Stimulated activated CD8-positive, alpha-beta memory T cell treated with anti-CD3 and anti-CD28 coated beads, Interleukin-7, amount 100 ng/mL, for 1 hour (primary cell): ENCODE measurements at places on chromosomes 2 and 18.

DNA sequence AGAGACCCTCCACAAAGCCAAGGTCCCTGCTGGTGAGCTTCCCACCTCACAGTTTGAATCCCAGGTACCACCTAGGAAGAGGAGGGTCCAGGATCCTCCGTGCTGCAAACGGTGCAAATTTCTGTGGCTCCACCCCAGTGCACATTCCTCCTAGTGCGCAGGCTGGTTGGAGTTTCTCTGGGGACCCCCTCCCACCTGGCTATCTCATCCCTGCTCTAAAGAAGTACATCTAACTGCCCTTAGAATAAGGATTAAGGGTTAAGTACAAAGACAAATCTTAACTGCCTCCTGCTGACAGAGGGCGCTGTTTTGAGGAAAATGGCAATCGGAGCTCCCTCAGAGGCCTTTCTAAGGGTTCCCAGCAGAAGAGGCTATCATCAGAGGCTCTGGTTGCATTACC lies 109.6 kb upstream of the FSIP2 start:
- no peak for DNase-seq

GRCh38 chr2:230811508-230811907 lies 53.2 kb upstream of the ITM2C start:
- no peak for DNase-seq

- DNase-seq: no peak
These were observed 1.3 kb downstream of the LRRTM1 start for GRCh38 chr2:80303006-80303908.

- no peak for DNase-seq
These were observed 122.3 kb upstream of the KYNU start for GRCh38 chr2:142755191-142755590.

GRCh38 chr2:207328944-207329386 lies 163.2 kb upstream of the KLF7 start:
- no peak for DNase-seq

DNA sequence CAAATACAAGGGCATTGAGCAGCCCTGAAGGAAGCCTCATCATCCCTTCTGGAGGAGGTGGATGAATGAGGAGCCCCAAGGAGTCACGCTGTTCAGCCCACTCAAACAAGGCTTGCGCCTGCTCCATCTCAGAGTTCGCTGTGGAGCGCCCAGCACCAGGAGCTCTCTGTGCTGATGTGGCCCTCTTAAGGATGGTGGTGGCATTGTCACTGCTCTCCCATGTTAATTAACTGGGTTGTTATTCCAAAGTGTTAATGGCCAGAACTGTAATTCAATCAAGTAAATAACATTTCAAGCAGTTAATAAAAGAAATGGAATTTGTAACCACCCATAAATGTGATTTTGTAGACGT lies 726.0 kb upstream of the RAB6C start:
- DNase-seq: no peak
